Activated CD4-positive, alpha-beta T cell treated with anti-CD3 and anti-CD28 coated beads, Interleukin-2, Interleukin-6, amounts not matched to agents 100 ng/mL and 50 ng/mL, durations not matched to agents 16 hours and 8 hours (primary cell): ENCODE measurements at places on chromosomes 1 and 21.

DNA sequence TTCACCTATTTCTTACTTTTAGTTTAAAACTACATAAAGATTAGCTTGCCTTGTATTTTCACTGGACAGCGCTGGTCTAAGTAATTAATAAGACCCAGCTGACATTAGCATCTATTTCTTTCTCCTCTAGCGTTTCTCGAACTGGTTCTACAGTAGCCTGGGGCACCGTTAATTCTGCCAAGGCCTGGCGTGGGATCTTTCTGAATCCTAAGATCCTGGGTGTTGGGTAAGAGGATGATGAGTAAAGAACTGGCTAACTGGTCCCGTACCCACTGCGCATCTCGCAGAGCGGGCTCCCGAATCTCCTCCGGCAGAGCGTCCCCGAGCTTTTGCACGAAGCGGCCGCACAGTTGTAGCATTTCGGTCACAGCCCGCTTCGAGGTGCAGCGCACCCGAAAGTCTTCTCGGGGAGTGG lies 309 bp downstream of the NSL1 start:
- DNase-seq, result no peak

- no peak for DNase-seq
Observed at GRCh38 chr1:20302108-20302471, 11.4 kb downstream of the VWA5B1 start.

GRCh38 chr21:38643404-38644023 lies 145.2 kb upstream of the ERG start:
- no peak for DNase-seq

DNA sequence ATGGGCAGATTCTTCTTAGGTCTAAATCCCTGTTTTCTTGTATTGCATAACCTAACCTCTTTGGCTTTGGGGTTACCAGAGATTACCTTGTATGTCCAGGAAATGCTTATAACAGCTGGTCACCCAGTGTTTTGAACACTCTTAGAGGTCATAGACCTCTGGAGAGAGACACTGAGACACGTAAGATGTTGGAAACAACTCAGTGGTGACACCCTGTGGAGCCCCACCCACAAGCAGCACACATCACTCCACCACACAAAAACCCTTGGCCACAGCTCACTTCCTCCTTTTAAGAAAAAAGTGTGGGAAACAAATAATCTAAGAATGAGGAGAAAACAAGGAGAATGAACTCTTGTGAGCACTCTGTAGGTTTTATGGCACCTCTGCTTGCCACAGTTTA lies 26.3 kb upstream of the CYP4B1 start:
- DNase-seq, result no peak

- DNase-seq, result peak; percentile 20
Observed at GRCh38 chr1:222171005-222171404, 376.9 kb downstream of the HHIPL2 start.

- DNase-seq, result peak; percentile 76
Observed at GRCh38 chr1:30707412-30708360, 15.7 kb downstream of the MATN1 start.

DNA sequence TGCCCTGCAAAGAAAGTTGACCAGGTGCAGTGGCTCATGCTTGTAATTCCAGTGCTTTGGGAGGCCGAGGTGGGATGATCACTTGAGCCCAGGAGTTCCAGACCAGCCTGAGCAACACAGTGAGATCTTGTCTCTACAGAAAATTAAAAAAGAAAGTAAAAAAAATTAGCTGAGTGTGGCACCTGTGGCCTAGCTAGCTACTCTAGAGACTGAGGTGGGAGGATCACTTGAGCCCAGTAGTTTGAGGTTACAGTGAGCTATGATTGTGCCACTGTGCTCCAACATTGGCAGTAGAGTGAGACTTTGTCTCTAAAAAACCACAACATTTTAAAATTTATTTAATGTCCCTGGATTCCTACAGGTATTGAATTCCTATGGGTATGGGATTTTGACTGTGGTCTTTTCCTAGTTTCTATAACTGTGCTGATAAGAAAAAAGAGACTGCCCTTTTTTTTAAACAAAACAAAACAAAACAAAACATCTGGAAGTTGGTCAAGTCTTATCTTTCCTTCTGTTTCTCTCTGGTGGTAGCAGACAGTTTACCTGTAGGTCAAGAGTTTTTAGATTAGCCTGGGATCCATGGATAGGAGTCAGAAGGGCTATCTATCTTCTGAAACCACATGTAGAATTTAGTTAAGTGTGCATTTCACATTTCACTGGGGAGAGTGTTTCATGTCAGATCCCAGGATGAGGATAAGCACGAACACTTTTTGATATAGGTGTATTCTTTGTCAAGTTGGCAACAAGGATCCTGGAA lies 18.8 kb downstream of the UCK2 start:
- DNase-seq, result no peak

DNA sequence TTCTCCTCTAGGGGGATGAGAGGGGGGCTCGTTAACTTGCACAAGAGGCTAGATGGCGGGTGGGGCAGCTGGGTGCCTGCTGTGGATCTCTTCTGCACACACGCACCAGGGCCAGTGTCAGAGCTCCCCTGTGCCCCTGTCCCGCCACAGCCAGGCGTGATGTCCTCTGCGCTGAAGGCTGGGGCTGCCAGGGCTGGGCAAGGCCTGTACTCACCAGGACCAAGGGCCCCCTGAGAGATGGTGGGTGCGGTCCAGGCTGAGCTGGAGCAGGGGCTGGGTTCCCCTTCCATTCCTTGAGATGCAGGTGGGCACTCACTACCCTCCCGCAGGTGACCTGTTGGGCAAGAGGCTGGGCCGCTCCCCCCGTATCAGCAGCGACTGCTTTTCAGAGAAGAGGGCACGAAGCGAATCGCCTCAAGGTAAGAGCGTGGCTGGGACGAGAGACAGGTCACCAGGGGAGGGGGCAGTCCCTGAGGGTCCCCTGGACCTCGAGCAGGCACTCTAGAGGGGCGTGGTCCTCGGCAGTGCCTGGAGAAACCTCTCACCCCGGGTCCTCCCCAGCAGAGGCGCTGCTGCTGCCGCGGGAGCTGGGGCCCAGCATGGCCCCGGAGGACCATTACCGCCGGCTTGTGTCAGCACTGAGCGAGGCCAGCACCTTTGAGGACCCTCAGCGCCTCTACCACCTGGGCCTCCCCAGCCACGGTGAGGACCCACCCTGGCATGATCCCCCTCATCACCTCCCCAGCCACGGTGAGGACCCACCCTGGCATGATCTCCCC lies 15.2 kb downstream of the SAMD11 start:
- no peak for DNase-seq

- DNase-seq, result no peak
Observed at GRCh38 chr1:18266391-18266790, 158.8 kb downstream of the IGSF21 start.

DNA sequence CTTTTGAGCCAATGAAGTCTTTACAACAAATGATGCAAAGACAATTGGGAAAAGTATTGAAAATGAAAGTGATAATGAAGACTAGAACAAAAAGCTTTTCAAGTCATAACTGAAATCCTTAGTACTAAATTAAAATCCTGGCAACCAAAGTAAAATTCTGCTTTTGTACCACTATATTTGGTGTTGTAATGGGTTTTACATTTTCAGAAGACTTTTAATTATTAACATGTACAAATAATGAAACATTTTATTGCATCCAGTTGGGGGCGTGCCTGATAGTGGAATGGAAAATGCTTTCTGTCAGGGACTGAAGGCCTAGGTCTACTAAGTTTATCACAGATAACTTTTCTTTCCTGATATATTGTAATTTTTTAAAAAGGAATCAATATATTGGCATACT lies 89.4 kb downstream of the SDCCAG8 start:
- DNase-seq, result no peak

GRCh38 chr1:36088577-36089392 lies at the start of gene ADPRS:
Gene ADPRS, plus strand, starts transcription at chr1:36088892. Its CDS starts 13 bp downstream, at chr1:36088905.
- peak; percentile 94 for DNase-seq

- no peak for DNase-seq
Observed at GRCh38 chr1:207288315-207288714, 33.2 kb upstream of the CD55 start.

- DNase-seq, result no peak
Observed at GRCh38 chr1:231478811-231479210, 49.7 kb upstream of the TSNAX start.

GRCh38 chr1:201326710-201327109 lies 43.4 kb downstream of the PKP1 start:
- no peak for DNase-seq

DNA sequence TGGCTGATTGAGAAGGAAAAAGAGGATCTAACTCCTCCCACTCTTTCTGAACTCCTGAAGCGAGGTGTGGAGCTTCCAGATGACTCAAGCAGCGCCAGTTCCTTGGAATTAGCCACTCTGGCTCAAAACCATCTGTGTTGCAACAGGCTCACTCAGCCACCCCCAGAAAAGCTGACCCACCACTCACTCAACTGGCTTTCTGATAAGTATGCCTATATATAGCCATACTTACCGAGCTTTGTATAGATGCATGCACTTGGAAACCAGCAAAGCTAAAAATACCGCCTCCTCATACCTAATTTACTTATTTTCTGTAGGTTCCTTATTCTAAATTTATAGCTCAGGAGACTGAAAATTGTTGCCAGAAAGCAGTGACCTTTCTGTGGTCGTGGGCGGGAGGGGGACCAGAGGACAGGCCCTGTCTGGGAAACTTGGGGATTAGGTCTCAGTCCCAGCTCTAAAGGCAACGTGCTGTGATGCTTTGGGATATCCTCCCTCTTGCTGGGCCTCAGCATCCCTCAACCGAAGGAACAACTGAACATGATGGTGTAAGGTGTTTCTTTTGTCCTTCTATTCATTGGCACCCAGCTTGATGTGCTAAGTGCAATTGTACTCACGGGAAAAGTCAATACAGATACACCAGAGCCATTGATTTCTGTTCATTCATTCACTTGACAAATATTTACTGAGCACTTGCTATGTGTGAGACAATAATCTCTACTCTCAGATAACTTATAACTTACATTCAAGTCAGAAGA lies 65.7 kb downstream of the NENF start:
- no peak for DNase-seq
